ENCODE measurements at places on chromosomes 2 and 18. TPM values are rescaled to one million over a fixed set of nuclear protein-coding genes. Genes with fewer than 3 reads are reported as not detected.

Gene RTKN
- total RNA-seq: 11.6 TPM

Gene NOSTRIN
- not detected for total RNA-seq

Gene SERPINB7
- not detected for total RNA-seq

Gene REG3G
- total RNA-seq: not detected

Gene AQP4
- not detected for total RNA-seq

Gene FAM110C
- total RNA-seq: 0.90 TPM

Gene HRH4
- not detected for total RNA-seq
